Right lobe of liver (tissue), 6 donors: ENCODE measurements at places on chromosomes 7 and 10.

DNA sequence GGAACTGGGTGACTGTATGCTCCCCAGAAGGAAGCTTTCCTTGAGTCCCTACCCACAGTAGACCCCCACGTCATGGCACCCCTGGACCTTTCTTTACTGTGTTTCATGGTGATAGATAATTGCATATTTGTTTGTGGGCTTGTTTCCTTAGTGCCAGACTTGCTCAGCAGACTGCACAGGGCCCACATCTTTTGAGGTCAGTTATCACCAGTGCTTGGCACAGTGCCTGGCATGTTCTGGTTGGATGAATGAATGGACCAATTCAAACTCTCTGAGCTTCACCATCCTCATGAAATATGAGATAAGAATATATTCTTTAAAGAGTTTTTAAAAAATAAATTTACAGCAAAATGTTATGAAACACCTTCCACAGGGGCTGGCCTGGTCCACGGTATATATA, 78.4 kb upstream of the EMX2 start:
- DNase-seq: no peak

DNA sequence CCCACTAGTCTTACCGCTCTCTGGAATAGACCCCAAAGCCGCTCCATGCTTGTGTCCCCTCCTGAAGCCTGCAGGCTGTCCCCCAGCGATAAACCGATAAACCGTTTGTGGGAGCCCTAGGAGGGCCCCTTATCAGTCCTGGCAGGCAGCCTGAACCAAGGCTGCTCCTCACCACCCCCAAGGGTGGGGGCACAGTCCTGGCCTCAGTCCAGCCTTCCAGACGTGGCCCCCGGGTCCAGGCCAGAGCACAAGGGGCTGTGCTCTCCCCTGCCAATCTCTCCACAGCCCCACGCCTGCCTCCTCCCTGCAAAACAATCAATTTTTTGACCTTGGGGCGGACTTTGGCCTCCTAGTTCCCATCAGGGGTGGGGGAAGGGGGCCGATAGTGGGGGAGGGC, at the start of gene TFR2:
TSS of gene TFR2 (minus strand) at position 90 of the 397 bp plus-strand sequence. CDS start at position 47, 43 bp downstream.
- peak; percentile 82 for DNase-seq

- no peak for DNase-seq
Measured at GRCh38 chr7:72405871-72406270, 6.3 kb downstream of the CALN1 start.

- DNase-seq: no peak
Measured at GRCh38 chr10:26468291-26468690, 30.1 kb downstream of the APBB1IP start.

DNA sequence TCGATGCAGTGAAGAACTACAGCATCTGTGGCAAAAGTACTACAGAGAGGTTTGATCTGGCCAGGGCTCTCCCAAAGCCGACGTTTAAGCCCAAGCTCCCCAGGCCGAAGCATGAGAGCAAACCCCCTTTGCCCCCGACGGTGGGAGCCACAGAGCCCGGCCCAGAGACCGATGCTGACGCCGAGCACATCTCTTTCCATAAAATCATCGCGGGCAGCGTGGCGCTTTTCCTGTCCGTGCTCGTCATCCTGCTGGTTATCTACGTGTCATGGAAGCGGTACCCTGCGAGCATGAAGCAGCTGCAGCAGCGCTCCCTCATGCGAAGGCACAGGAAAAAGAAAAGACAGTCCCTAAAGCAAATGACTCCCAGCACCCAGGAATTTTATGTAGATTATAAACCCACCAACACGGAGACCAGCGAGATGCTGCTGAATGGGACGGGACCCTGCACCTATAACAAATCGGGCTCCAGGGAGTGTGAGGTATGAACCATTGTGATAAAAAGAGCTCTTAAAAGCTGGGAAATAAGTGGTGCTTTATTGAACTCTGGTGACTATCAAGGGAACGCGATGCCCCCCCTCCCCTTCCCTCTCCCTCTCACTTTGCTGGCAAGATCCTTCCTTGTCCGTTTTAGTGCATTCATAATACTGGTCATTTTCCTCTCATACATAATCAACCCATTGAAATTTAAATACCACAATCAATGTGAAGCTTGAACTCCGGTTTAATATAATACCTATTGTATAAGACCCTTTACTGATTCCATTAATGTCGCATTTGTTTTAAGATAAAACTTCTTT, 2.3 kb downstream of the LRRTM3 start:
- DNase-seq: no peak

DNA sequence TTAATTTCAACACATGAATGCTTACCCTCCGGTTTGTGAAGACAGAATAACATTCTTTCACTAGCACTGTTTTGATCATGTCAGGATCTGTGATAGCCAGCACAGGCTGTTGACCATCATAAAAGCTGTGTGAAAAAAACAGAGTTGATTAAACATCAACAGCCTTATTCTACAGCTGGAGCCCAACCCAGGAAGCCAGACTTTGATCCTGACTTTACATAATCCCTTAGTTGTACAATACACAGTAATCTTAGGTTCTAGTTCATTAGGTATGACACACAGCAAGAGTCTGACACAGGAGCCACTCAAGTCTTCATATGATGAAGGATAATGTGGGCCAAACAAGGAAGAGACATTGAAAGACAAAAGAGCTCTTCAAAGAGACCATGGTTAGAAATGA, 11.4 kb downstream of the CYP3A4 start:
- DNase-seq: no peak
